Fibroblast of skin of scalp (primary cell): ENCODE measurements at places on chromosomes 1 and 21.
A peak's percentile ranks its signal among the peaks of the same experiment; 100 is the strongest.

GRCh38 chr1:175481126-175482070, 262.0 kb downstream of the TNR start:
- DNase-seq: peak; percentile 9

GRCh38 chr1:98306517-98307089, 354.9 kb upstream of the SNX7 start:
- no peak for DNase-seq

- no peak for DNase-seq
These were observed 46.0 kb downstream of the MPZL1 start for GRCh38 chr1:167767761-167768160.

- DNase-seq: no peak
These were observed 211.2 kb downstream of the PTGER3 start for GRCh38 chr1:70836456-70836855.

DNA sequence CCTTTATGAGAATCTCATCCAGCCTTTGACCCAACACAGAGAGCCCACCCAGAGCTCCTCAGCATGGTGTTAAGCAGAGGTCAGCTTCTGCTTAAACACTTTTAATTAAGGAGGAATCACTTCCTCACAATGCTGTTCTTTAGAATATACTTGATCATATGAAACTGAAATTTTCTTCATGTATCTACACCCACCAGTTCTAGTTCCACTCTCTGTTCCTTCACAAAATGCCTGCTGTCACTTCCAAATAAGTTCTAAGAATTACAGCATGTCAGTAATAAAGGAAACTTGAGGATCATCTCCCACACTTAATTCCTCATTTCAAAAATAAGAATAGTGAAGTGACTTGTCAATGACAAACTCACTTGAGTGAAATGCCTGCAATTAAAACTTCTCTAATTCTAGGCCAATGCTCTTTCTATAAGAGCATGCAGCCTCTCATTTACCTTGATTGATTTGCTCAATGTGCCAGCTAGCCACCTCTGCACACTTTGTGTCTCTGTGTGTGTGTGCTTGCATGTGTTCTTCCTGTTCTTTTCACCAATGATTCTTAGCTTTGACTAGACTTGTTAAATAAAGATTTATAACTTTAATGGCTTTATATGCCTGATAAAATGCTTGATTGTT, 356.3 kb downstream of the PLPP3 start:
- DNase-seq: no peak

DNA sequence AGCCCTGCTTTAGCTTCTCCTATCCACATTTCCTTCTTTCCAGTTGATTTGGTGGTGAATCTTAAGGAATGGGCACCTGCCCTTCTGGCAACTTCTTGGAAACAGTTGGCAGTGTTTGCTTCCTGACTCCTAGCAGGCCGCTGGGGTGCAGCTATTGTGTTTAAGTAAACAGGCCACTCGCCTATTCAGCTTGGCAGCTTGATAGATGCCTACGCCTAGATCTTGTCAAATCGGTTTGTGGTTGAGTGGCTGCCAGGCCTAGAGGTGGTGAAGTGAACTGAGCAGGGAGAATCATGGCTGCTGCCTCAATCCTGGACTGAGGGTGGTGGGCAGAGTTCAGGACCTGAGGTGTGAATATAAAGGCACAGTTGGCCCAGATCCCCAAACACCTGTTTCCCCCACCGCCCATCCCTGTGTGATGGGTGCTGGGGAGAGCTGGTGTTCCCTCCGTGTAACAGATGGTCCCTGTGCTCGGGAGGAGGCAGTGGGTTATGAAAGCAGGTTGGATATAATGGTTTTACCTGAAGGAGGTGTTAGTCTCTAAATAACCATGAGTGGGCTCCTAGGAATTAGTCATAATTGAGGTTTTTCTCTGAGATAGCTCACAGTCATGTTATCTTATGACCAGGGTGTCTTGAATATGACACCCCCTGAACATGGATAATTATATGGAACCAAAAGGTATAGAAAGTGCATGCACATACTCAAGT, 940 bp upstream of the PLA2G2C start:
- DNase-seq: no peak

DNA sequence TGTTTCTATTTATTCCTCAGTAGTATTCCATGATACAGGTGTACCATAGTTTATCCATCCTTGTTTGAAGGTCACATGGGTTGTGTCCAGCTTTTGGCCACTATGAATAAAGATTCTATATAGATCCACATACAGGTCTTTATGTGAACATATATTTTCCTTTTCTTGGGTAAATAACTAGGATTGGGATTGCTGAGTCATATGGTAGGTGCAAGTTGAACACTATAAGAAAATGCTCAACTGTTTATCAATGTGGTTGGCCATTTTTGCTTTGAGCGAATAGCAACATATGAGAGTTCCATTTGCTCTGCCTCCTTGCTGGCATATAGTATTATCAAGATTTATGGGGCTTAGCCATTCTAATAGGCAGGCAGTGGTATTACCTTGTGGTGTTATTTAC, 170.2 kb upstream of the KCNJ15 start:
- no peak for DNase-seq

DNA sequence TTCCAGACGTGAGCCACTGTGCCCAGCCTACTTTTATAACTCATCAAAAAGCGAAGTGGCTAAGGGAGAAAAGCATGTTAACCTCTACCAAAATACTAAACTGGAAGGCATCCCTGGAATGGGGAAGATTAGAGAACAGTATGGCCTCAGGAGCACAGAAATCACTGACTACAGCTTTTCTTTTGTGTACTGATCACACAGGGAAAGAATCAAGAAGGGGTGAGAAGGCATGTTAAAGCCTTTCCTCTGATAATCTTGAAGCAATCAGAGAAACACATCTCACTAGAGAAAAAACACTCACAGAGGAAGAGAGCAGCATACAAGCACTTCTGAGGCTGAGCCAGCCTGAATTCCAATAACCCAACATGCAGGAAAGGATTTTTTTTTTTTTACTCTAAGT, 10.7 kb downstream of the PCAT6 start:
- peak; percentile 68 for DNase-seq

DNA sequence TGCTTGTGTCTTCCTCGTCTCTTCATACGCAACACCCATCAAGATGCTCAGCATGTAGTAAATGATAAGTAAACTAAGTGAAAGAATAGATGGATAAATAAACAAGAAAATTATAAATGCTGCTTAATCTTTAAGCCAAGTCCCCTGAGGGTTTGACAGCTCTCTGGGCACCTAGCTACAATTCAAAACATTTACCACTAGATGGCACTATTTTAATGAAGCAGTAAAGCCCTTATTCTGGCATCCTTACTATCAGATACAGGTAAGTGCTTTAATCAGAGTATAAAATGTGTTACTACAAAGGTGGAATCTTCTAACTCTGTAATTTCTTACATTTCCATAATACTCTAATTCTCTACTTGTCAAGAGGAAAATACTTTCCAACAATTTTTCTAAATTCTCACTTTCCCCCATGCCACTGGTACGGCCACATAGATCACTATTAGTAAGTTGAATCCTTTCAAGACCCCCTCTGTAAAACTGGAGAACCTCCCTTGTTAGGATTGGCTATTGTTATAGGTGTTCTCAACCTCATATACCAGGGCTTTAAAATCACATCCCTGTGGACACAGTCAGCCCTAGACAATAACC, 137.8 kb downstream of the BARHL2 start:
- peak; percentile 28 for DNase-seq

GRCh38 chr1:230368871-230369270, 57.3 kb downstream of the PGBD5 start:
- DNase-seq: no peak

DNA sequence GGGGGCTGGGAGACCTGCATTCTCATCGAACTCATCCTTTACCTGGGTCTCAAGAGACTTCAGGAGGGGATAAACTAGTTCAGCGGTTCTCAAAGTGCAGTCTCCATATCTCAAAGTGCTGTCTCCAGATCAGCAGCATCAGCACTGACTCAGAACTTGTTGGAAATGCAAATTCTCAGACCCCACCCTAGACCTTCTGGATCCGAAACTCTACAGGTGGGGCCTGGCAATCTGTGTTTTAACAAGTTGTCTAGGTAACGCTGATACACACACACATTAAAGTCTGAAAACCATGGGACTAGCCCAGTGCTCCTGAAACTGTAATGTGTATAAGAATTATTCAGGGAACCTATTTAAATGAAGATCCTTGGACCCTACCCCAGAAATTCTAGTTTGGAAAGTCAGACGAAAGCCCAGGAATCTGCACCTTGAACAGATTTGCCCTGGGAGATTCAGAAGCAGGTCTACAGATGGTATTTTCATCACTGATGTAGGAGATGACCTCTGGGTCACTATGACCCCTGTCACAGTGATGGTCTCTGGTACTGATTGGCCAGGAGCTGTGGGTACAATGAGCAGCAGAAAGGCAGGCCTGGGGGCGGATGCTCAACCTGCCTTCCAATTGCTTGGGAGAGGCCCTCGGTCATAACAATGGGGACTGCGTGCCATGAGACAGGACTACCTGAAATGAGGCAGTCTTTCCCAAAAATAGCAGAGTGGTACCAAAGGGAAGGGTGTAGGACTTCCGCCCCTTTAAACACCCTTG, 127.2 kb downstream of the FAM78B start:
- DNase-seq: no peak

- DNase-seq: no peak
These were observed 333.8 kb downstream of the ZP4 start for GRCh38 chr1:237556911-237557310.

DNA sequence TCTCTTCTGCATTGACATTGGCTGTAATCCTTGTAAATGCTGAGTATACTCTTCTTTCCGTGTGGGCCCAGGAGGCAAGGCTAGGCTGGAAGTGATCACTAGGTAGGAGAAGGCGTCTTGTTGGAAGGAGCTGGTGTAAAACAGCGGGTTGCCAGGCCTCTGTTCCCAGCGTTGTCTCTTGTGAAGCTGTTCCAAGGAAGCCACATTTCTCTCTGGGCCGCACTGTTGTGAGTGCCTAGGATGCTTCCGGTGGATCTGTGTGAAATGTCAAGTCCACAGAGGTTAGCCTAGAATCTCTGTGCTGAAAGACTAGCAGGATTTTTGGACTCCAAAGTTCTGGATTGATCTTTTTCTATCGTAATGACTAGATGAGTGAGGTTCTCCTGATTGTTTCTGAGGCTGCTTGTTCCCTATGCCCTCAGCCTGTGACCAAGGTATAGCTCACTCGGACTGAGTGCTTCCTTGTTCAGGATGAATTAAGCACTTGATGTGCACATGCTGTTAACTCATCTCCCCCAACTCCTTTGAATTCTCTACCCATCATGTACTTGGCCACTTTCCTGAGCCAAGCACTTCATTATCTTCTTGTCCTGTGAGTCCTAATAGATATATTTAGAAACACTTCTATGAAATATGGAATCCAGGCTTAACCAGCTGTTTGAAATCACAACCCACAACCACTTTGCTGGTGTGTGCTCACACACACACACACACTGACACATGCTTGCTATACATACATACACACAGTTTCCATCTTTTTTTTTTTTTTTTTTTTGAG, 63.3 kb downstream of the PBX1 start:
- DNase-seq: no peak

DNA sequence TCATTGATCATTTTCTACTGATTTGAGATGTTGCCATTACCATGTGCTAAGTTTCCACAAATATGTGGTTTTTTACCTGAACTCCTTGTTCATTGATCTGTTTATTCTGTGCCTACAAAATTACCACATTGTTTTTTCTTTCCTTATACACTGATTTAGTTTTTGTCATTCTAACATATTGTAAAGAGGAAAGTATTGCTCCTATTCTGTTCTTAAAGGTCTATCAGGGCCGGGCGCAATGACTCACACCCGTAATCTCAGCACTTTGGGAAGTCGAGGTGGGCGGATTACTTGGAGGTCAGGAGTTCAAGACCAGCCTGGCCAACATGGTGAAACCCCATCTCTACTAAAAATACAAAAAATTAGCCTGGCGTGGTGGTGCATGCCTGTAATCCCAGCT, 75.1 kb downstream of the CAMTA1 start:
- peak; percentile 30 for DNase-seq

- no peak for DNase-seq
These were observed 32.1 kb downstream of the BACH1 start for GRCh38 chr21:29330797-29331196.

DNA sequence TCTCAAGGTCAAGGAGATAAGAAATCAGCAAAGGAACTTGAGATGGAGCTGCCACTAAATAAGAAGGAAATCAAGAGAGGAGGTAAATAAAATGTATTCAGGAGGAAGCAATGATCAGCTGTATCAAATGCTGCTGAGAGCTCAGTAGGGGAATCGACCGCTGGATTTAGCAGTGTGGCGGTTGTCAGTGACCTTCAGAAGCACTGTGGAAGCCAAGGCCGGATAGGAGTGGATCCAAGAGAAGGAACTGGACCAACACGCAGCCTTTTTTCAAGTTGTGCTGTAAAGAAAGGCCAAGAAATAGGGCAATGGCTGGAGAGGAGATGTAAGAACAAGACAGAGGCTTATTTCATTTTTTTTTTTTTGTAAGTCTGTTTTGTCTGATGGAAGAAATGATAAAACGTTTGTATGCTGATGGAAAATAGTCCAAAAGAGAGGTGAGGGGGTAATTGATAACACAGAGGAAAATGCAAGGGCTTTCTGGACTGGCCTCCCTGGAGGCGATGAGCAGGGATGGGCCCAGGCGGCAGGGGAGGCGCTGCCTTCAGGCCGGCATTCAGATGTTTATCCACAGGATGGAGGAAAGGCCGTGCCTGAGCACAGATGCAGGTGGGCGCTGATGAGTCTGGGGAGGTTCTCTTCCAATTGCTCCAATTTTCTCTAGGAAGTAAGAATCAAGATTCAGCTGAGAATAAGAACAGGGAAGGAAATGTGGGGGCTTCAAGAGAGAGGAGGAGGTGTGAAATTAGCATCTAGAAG, 17.5 kb upstream of the FAM43B start:
- DNase-seq: no peak

DNA sequence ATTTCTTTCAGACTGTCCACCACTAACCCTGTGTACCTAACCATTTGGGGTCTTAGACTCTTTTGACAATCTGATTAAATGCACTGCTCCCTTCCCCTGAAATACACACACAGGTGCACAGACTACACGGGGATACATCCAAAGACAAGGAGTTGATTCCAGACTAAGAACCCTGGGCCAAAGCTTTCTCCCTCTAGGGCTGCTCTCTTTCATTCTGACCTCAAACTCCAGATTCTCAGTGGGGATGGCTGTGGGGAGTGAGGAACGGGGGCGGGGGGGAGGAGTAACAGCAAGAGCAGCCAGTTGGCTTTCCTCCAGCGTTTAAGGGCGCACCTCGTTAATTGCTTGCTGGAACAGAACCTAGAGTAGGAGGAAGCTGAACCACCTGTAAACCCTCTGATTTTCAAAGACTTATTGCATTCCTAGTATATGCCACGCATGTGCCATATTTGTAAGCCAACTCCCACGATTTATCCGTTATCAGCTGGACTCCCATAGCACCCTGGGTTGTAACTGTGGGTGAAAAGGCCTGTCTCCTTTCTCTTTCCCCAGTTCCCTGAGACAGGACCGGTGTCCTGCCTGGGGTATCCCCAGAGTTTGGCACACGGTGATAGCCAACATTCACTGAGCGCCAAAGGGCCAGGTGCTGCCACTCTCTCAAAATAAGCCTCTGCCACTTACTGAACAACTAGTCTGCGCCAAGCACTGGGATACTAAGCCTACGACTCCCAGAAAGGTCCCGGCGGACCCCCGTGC, 920 bp downstream of the MTHFR start:
- no peak for DNase-seq
